Astrocyte of the spinal cord (primary cell): ENCODE measurements at places on chromosomes 5 and 9.

- no peak for DNase-seq
Observed at GRCh38 chr9:97853056-97853843, at the start of gene FOXE1. Gene FOXE1 (plus strand): TSS chr9:97853226. CDS start chr9:97853915, 689 bp downstream.

DNA sequence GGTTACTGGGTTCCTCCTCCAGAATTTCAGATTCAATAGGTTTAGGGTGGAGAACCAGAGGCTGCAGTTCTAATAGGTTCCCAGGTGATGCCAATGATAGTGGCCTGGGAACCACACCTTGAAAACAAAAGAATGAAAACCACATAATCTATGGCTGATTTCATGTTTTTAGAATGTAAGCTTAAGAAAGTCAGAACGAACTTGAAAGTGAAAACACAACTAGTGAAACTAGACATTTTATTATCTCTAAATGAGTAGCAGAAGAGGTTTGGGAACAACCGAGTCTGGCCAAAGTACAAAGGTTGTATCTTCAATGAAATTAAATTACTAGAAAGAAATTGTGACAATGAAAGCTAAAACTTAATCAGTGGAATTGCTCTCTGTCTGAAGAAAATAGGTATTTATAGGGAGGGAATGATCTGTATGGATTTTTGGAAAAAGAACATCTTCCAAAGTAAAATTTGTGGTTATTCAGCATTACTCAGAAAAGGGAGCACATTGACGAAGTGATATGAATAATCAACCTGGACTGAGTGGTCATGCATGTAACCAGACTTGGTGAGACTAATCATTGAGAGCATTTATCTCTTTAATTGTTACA, 24.9 kb upstream of the CEP120 start:
- DNase-seq, result no peak

- DNase-seq, result no peak
Observed at GRCh38 chr5:106956886-106957285, 713.9 kb downstream of the EFNA5 start.

DNA sequence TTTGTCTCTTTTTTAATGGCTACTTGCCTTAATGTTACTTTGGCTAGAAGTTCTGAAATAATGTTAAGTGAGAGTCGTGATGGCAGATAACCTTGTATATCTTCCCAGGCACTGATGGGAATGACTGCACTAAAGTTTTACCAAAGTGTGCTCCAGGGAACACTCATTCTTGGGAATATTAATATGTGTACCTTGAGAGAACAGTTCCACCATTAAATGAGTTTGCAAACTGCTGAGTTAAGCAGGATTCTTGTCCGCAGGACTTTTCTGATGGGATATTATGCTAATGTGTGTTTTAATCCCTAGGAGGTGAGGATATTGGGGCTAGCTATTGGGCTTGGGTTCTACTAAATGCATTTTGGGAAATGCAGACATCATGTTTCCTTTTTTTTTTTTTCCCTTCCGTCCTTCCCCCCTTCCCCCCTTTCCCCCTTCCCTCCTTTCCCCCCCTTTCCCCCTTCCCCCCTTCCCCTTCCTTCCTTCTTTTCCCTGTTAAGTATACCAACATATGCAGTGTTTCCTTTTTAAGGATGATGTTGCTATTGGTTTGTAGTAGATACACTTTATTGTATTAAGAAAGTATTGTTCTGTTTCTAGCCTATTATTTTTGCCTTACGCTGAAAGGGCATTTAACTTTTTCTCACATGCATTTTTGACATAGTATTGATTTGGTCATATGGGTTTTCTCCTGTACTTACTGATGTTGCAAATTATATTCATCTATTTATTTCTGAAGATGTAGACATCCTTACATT, 15.5 kb downstream of the ZBTB34 start:
- no peak for DNase-seq

DNA sequence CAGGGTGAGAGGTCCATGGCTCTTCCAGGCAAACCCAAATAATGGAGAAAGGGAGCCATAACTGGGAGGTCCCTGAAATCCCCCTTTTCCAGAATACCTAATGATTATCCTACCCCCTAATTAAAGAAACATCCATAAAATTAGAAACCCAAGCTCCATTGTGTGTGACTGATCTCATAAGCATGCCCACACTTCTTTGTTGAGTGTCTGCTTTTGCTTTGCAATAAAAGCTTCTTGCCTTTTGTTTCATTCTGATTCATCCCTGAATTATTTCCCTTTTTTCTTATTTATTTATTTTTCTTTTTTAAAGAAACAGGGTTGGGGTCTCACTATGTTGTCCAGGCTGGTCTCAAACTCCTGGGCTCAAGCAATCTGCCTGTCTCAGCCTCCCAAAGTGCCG, 33.1 kb downstream of the BTF3 start:
- DNase-seq, result no peak

GRCh38 chr5:89950234-89950633, 459.3 kb downstream of the CETN3 start:
- no peak for DNase-seq

DNA sequence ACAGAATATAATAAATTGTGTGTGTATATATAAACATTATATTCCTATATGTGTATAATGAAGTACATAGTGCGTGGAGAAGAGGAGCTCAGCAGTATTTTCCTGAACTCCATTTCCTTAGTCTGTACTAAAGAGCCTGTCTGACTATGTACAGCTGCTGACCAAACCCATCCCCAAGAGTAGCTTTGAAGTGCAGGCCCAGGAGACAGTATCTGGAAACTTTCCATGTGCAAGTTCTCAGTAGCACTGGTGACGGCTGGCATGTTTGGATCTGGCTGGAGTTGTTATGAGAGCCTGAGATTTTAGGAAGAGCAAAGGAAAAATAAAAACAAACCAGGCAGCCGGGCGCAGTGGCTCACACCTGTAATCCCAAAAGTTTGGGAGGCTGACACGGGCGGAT, 244.2 kb downstream of the RFK start:
- DNase-seq, result no peak

DNA sequence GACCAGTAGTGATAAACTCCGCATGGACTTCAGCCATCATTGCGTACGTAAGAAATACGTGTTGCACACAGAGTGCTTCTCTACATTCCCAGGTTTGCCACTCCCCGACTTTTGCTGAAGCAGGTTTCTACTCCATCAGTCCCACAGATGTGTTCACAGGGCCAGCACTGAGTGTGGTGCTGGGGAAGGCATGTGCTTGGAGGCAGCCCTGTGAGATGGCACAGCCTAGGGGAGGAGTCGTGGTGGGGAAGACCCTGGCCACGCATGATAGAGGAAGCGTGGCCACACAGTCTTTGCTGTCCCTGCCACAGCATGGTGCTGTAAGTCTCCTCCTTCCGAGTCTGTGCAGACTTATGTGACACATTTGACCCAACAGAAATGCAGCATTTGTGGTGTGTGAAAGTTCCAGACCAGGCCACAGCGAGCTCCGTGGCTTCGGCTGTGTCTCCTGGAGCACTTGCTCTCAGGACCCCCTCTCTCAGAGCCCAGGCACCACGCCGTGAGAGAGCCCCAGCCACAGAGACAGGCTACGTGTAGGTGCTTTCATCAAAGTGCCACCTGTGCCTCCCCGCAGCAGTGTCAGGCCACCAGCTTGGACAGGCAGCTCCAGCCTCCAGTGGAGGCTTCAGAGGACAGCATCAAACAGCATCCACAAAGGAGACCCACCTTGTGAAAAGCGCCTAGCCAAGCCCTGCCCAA, 197.8 kb downstream of the AUH start:
- no peak for DNase-seq

- DNase-seq, result peak; percentile 58
Observed at GRCh38 chr5:170420806-170421412, 31.7 kb upstream of the KCNMB1 start.

DNA sequence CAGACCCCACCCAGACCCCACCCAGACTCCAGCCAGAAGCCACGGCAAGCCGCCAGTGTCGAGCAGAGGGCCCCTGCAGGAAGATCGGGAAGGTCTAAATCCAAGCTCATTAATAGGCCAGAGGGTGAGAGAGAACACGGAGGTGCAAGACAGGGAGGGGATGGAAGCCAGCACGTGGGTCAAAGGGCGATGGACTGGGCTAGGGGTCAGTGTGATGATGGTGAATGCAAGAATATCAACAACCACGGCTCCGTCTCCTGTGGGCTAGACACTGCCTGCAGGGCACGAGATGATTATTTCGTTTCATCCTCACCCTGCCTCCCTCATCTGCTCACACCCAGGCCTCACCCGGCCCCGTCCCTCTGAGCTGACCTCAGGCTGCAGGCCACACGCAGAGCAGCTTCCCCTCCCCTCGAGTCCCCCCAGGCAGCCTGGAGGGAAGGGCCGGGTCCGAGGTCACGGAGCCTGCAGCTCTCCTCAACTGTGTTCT, 122.0 kb downstream of the COL23A1 start:
- DNase-seq, result no peak

- DNase-seq, result no peak
Observed at GRCh38 chr5:98529321-98529720, 244.1 kb upstream of the RGMB start.

GRCh38 chr9:91246846-91247245, 114.9 kb downstream of the AUH start:
- no peak for DNase-seq

DNA sequence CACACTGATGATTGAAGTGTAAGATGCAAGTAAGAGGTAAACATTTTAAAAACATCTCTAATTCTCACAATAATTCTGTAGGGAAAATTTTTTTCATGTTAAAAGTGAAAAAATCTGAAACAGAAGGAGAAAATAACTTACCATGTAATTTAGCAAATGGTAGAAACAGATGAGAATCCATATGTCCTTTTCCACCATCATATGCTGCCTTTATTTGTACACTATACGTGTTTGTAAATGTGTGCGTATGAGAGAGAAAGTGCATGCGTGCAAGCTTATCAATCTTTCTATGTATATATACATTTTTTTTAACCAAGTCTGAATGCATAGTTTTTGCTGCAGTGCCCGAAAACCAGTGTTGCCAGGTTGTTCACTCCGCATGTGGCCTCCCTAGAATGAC, 186.7 kb downstream of the IZUMO3 start:
- no peak for DNase-seq

- no peak for DNase-seq
Observed at GRCh38 chr5:45680950-45681349, 15.2 kb downstream of the HCN1 start.
